ENCODE measurements at places on chromosomes 4 and X.

DNA sequence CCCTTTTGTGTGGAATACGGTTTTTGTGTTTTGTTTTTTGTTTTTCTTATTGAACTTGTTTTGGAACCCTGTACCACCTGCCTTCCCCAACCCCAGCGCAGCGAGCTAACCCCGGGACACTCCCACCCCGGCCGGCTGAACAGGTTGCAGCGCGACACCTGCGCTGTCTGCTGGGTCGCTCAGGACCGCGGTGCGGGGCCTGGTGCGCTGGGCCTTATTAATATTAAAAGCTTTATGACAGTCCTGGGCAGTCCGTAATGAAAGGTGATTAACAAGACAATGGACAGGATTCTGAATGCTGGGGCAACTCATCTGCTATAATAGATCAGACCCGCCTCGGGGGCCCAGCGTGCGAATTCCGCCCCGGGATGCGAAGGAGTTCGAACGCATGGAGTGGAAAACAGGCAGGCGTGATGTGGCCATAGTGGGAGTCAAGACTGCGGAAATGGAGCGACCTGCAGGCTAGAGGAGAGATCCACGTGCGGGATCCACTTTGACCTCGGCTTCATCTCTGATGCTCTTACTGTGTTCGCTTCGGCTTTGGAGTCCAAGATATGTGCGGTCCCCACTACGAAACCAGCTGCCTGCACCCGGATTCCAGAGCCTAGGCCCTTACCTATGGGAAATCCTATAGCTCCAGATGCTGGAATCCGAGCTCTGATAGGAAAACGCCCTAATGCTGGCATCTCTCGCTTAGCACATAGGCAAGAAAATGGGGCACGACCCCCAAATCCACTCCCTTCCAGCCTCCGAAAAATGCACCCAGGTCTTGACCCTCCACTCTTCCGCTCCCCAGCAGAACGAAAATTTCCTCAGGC, 69.0 kb upstream of the TMEM33 start:
- no peak for ATAC-seq

GRCh38 chr4:5391492-5391891, 316.9 kb downstream of the EVC2 start:
- no peak for ATAC-seq

GRCh38 chrX:31836479-31836878, 764.6 kb upstream of the FTHL17 start:
- ATAC-seq, result no peak

DNA sequence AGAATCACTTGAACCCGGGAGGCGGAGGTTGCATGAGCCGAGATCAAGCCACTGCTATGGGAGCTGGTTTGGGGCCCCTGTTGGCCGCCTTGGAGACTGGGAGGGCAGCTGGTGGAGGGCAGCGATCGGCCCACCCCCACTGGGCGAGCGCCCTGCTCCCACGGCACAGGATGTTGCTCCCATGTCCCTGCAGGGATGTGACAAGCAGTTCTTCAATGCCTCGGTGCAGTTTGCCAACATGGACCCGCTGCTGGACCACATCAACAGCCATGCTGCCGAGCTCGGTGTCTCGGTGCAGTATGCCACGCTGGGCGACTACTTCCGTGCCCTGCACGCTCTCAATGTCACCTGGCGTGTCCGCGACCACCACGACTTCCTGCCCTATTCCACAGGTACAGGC, 19.4 kb downstream of the MAN2B2 start:
- ATAC-seq, result no peak

DNA sequence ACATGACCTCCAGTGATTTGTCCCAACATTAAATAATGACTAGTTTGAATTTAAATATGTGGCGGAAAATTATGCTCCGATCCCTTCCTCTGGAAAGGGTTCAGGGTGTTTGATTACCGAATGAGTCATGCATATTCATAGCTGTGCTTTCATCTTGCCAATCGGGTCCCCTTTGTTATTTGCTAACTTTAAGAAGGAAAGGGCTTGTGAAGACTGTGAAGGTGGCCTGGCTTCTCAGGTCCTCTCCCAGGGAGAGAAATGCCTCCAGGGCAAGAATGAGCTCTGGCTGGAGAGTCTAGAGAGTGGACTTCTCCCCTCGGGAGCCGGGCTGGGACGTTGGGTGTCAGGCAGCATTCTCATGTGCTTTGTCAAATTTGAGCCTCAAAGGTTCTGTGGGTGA, 155.5 kb upstream of the PSAPL1 start:
- ATAC-seq, result no peak

- no peak for ATAC-seq
These were observed 31.3 kb downstream of the SLIT2 start for GRCh38 chr4:20283039-20283438.

GRCh38 chr4:7722766-7723387, 216.8 kb downstream of the AFAP1 start:
- ATAC-seq, result no peak

DNA sequence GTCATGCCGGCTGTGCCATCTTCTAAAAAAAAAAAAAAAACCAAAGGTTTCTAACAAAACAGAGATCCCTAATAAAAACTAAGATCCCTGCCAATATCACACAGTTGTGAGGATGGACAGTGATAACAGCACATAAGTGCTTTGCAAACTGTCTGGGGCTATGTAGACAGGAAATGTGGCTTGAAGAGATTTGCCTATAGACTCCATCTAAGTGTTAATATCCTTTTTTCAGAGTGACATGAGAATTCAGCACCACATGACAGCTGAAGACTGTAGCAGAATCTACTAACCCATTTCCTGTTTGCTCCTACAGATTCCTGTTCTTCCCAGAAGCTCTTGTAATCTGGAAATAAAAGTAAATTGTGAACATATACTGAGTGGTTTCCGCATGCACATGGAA, 215.4 kb downstream of the KDR start:
- no peak for ATAC-seq

DNA sequence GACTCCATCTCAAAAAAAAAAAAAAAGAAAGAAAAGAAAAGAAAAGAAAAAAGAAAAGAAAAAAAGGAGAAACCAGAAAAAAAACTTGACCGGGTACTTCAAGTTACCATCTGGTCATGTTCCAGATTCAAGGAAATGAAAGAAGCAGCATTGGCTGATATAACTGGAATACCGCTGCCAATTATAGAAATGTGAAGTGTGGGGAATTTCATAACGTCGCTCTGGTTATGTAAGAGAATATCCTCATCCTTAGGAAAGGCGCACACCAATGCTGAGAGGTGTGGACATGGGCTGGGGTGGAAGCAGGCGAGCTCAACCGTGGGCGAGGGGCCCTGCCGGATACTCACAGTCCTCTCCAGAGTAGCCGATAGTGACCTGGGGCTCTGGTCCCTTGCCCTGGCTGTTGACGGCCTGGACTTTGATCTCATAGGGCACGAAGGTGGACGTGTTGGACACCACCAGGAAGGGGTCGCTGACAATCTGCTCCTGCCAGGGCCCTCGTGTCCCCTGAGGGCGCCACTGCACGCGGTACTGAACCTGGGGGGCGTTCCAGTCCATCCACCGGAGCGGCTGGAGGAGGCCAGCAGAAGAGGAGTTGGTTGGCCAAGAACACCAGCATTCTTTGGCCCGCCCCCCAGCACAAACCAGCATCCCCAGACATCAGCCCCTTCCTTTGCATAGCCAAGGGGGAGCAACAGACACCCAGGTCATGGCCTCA, 19.5 kb downstream of the L1CAM start:
- ATAC-seq, result no peak

DNA sequence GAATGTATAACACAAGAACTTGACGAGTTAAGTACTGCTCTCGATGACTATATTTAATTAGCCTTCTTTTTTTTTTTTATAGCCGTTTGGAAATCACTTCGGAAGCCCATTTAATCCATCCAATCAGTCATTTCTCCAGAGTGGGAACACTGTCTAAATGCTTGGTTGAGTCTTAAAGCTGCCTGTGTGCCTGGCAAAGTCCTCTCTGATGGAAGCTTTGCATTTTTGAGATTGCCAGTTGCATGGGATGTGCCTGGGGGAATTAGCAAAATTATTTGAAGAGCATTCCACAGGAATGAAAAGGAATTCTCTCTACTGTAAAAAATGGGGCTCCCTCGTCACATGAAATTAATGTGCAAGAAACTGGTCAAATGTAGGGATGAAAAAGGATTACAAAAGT, 398.8 kb upstream of the RPS6KA3 start:
- no peak for ATAC-seq

DNA sequence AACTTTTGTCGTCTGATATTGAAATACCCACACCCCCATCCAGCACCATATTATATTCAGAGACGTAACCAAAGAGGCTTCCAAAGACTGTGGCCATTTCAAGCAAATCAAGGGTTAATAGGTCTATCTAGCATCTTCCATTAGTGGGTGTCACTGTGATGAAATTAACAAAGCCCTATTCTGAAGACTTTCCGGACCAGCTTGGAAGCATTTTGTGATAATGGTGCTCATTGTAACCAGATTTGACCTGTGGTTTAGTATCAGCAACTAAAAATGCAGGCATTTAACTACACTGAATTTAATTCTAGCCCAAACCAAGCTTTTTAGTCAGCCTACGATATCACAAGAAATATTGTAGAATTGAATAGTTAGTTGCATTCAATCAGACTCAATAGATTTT, 309.7 kb upstream of the TENM3 start:
- ATAC-seq, result no peak

Measured in SK-N-SH treated with all-trans-retinoic acid at 6 μM for 48 hours (cell line).